Activated CD8-positive, alpha-beta T cell treated with anti-CD3 and anti-CD28 coated beads, Interleukin-2, amount 10 ng/mL, durations not matched to agents 7 days and 5 days (primary cell): ENCODE measurements at places on chromosomes 4 and X. TPM values are rescaled to one million over a fixed set of nuclear protein-coding genes. Genes with fewer than 3 reads are reported as not detected.

The NWD2 gene
- total RNA-seq, result not detected

- no peak overlapping the region for H3K27ac ChIP-seq
- DNase-seq, result no peak
- no peaks in the 10 kb centered on the region for H3K27me3 ChIP-seq
- no peaks in the 10 kb centered on the region for H3K4me1 ChIP-seq
These were observed 20.7 kb upstream of the MAB21L2 start for GRCh38 chr4:150561143-150561737.

GRCh38 chr4:121913667-121914066 lies 38.2 kb downstream of the TRPC3 start:
- no peak overlapping the region for H3K4me3 ChIP-seq
- peaks cover 5% of the 10 kb centered on the region for H3K36me3 ChIP-seq
- no peak overlapping the region for H3K27ac ChIP-seq
- H3K27me3 ChIP-seq, result peaks cover 11% of the 10 kb centered on the region

The PDCL2 gene
- total RNA-seq, result not detected

DNA sequence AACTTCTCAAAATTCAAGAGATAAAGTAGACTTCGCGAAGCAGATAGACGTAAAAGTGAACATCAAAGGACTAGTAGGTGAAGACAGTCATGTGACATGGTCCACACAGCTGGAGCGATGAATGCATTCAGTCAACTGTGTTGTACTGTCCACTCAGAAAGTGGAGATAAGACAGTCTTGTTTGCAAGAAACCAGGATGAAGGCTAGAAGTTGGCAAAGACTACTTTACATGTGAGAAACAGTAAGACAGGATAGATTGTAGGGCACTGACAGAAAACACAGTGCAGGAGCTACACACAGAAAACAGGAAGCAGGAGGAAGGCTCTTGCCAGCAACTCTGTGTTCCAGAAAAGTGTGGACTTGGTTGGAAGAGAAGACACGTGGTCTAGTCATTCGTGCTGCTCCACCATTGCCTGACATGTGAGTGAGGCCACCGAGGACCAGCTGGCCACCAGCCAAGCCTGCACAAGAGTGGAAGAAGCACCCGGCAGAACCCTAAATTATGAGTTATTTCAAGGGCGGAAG lies 78.9 kb downstream of the FAT1 start:
- DNase-seq, result no peak
- no peaks in the 10 kb centered on the region for H3K4me1 ChIP-seq
- no peaks in the 10 kb centered on the region for H3K27me3 ChIP-seq
- H3K4me3 ChIP-seq, result no peak overlapping the region
- H3K36me3 ChIP-seq, result no peaks in the 10 kb centered on the region

DNA sequence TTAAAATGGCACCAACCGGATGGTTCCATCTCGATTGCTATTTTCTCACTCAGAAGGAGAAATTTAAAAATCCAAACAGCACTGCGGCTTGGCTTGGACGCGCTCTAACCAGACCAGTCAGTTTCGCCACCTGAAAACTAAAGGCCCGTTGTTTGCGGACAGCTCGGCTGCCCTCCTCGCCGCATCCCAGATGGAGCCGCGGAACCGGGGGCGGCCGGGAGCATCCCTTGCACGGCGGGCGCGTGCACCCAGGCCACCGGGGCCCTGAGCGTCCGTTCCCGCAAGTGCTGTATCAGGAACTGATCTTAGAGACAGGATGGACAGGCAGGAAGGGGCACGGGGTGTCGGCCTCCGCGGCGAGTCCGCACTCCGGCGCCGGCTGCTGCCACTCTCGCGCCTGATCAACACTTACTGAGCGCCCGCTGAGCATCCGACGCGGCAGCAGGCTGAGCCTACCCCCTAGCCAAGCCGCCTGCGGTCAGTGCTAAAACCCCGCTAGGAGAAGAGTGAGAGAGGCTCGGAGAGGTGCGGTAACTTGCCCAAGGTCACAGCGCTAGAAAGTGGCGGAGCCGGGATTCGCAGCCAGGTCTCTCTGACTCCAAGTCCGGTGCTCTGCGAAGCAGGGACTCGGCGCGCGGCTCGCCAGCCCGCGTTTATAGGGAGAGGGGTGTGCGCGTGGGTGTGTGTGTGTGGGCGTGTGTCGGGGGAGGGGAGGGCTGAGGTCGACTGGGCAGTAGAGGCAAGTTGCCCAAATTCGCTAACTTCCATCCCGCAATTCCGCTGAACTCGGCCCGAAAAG lies at the start of gene CITED1:
Gene CITED1 (minus strand): TSS at position 629 of the 799 bp plus-strand sequence. CDS start 3,045 bp downstream, outside the sequence.
- peak within 1 kb of the TSS; percentile 67 for H3K4me3 ChIP-seq
- DNase-seq, result no peak
- H3K27me3 ChIP-seq, result peaks cover 61% of the 10 kb centered on the region
- H3K36me3 ChIP-seq, result no peaks in the 10 kb centered on the region
